ENCODE measurements at places on chromosomes 5 and 9.

DNA sequence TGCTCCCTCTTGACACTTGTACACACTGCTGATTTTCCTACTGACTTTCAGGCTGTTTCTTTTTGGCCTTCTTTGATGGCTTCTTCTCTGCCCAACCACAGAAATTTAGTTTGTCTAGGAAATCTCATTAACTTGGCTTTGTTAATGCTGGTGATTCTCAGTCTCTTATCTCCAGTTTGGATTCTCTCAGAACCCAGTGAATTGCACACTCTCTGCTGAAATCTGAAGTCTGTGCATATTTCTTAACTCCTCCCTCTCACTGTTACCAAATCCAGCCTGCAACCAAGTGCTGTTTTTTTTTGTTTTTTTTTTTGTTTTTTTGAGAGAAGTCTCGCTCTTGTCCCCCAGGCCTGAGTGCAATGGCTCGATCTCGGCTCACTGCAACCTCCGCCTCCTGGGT, 117.2 kb downstream of the CDC42SE2 start:
- DNase-seq = no peak

DNA sequence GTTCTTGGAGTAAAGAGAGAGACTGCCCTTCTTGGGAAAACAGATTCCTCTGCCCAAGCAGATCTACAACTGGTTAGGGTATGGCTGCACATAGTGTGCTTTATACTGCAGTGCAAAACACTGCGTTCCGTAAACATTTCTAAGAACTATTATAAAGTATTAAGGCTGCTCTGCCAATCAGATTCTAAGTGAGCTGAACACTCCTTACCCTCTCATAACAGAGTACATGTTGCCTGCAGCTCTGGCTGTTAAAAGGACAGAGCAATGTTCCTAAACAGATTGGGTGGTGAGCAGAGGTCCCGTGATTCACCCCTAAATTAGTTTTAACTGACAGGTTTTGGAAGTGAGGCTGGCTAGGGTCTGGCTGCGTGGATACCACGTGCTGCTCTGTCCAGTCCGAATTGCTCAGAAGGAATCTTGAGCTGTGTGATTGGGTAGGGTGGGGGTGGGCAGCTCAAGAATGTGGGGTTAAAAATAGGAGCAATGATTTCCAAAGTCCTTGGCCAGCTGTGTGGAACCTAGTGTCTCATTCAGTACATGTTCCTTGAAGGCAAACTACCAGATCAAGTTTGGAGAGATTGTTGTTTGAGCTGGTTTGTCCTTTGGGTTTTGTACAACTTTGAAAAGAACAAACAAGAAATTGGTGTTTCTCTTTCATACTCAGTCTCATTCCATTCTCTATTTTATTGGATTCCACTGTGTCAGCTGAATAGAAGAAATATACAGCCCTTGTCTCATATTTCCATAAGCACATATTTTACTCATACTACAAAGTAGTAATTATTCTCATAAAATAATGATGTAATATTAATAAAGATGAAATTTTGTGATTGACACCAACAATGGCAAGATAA, 497.6 kb upstream of the CD180 start:
- DNase-seq = no peak

GRCh38 chr9:134403292-134403681, 77.0 kb downstream of the RXRA start:
- DNase-seq = no peak

DNA sequence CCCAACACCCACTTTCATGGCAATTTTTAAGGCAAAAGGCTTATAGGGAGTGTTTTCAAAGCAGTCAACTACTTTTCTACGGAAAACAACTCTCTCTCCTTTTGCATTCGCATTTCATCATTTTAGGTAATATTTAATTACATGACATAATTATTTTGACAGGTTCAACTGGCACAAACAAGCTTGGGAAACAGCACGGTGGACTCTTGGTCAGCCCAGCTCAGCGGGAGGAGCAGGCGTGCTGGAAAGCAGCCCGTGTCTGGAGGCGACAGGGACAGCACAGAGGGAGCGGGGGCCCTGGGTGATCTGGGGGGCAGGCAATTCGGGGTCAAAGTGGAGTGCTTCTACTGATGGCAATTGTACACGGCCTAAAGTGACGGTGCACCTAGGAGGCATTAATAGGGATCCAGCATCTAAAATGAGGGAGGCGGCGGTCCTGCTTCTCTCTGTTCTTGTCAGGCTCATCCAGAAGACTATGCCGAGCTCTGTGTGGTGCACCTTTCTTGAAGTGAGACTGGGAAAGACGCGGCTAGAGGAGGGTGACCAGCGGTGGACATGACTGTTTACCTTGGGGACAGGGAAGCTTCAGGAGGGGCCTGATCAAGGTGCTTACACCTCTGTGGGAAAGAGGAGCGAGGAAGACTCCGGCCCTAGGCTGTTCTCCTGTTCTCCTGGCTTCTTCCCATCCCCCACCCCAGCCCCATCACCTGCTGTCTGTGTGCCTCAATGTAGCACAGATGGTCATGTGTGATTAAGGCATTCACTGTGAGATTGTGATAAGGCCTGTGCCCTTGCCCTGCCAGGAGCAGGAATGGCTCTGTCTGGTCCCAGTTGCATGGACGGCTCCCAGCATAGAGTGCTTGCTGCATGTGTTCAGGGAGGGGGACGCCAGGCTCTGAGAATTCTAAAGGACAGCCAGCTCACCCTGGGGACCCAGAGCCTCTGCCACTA, 3.4 kb downstream of the MYMK start:
- DNase-seq = no peak

GRCh38 chr5:169880012-169880663, 100.2 kb downstream of the INSYN2B start:
- no peak for DNase-seq

GRCh38 chr5:581941-582340, 30.2 kb upstream of the CEP72 start:
- no peak for DNase-seq

DNA sequence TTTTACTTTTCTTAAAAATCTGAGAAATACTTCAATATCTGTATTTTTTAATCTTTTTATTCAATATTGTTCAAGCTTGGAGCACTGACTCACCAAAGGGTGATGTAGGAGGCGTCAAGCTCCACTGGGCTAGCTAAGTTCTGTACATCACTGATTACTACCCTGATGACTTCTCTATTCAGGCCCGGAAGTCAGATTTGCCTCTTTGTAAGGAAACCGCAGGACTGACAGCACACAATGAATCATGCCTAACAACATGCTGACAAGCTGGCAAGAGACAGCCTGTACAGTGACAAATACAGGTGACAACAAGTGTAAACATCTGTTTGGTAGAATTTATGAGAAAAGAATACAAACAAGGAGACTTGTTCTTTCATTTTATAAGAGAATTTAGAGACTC, 627.9 kb upstream of the RORB start:
- DNase-seq = no peak

DNA sequence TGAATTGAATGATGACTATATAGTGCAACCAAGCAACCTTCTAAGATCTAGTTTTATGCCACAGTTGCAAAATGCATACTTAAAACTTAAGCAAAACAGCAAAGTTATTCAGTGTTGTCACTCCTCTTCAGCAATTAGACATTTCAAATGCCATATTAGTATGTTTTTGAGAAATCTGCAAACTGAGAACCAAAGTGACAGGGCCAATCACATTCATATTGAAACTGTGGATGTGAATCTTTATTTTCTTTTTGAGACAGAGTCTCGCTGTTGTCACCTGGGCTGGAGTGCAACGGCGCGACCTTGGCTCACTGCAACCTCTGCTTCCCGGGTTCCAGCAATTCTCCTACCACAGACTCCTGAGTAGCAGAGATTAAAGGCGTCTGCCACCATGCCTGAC, 249.2 kb upstream of the EFNA5 start:
- DNase-seq = no peak

GRCh38 chr5:164277720-164278119, 772.3 kb downstream of the MAT2B start:
- DNase-seq = no peak

DNA sequence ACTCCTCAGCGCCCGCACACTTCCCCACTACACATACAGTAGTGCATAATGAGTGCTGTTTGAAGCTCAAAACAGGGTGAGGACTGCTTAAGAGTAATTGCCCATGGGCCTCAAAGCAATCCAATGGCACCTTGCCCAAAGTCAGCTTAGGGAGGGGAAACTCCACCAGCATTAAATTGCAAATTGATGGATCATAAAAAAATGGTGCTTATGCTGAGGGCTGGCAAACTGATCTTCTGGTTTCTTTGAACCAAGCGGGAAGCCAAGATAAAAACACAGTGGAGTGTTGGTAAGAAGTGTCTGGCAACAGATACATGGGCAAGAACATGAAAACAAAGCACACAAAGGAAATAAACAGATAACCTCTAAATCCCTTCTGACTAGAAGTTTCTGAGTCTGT, 28.0 kb downstream of the TLE1 start:
- DNase-seq = no peak

DNA sequence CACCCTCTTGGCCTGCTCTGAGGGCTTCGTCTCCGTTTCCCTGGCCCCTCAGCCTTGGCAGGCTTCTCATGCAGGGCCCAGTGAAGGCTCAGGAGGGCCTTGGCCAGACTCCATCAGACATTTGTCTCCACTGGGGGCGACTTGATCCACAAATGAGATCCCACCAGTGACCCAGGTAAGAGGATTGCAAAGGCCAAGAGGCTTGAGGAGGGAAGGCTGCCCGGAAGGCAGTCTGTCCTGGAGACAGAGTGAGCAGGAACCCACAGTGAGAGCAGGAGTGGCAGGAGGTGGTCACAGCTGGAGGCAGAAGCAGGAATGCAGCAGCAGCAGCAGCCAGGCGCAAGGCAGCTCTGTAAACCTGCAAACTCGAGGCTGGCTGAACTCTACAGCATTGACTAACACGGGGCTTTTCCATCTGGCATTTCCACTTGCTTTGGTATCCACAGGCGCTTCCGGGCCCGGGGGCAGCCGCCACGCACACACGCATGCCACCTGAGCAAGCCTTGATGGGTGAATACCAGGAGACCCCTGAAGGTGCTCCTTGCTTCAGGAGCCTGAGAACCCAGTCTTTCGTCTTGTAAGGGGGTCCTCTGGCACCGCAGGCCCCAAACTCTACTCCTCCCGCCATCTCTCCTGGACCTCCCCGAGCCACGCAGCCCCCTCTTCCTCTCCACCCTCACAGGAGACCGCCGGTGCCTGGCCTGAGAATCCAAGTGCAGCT, 14.7 kb downstream of the MGAT1 start:
- no peak for DNase-seq

All from naive thymus-derived CD4-positive, alpha-beta T cell (primary cell).